DMS 273 treated with DMSO at 0.1 percent for 48 hours (cell line): ENCODE measurements at places on chromosomes 13 and 19.

DNA sequence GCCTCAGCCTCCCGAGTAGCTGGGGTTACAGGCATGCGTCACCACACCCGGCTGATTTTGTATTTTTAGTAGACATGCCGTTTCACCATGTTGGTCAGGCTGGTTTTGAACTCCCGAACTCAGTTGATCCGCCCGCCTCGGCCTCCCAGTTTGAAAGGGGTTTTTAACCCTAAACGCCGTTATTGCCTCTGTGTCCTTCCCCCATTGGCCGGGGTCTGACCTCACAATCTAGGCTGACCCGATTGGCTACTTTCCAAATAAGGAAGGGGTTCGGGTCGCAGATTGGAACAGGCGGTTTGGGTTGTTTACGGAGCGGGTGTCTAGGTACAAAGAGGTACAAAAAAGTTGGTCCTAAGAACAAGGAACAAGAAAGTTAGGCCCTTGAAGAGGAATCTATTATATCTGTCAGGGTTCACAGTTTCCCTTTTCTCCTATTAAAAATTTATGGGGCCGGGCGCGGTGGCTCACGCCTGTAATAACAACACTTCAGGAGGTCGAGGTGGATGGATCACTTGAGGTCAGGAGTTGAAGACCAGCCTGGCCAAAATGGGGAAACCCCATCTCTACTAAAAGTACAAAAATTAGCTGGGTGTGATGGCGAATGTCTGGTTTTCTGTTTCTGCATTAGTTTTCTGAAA lies 1.0 kb downstream of the ZNF253 start:
- DNase-seq: no peak

DNA sequence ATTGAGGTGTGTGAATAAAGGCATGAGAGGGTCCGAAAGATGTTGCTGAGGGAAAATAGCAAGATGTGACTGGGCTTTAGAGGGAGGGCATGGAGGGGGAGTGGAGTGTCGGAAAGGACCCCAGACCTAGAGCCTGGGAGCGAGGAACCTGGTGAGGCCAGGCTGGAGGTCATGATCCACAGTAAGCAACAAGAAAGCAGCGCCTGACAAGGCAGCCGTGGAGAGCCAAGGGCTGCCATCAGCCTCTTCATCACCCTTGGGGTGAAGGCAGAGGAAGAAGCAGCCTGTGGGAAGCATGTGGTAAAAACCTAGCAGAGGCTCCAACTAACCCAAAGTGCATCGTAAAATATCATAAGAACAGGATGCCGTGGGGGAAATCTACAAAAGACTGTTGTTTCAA lies 162.8 kb upstream of the SOX1 start:
- no peak for DNase-seq

DNA sequence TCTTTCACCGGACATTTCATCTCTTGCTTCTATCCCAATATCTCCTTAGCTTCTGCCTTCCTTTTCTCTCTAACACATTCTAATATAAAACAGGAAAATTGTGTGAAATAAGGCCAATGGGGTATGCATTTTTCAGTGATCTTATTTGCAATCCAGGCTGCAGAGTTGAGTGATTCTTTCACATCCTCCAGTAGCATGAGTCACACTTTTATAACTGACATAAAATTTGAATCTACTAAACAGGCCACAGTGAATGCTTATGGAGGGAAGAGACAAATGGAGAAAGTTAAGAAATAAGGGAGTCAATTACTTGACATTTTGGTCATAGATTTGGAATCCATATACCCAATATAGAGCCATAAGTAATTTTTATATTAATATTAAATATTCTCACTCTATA lies 1037.0 kb upstream of the SPRY2 start:
- no peak for DNase-seq

DNA sequence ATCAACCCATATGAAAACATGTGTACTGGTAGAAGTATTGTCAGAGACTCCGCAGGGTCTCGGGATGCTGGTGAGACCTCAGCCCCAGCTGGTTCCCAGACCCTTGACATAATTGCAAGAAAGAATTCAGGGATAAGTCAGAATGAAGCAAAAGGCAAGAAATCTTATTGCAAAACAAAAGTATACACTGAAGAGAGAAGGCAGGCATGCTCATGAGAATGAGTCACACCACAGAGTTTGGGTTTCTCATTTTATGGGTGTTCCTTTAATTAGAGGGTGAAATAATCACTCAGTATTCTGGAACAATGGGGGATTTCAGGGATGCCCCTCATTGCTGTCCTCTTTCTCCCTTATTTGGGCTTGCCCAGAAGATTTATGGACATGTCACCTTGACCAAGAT lies 1423.8 kb upstream of the MIR17HG start:
- no peak for DNase-seq

GRCh38 chr19:8143041-8143440 lies 6.4 kb downstream of the FBN3 start:
- DNase-seq: no peak

DNA sequence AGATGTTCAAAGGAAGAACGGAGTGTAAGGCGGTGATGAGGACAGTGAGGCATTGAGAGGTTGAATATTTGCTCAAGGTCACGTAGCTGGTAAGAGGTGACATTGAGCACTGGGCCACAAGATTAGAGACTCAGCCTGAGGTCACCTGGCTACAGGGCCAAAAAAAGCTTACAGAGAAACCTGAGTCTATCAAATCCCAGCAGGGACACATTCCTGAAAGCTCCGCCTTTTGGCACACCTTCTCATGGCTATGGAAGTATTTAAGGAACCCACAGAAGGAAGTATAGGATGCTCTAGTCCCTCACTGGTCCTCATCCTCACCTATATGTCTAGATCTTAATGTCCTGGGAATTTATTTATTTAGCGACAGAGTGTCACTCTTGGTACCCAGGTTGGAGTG lies 17.4 kb downstream of the ZNF586 start:
- DNase-seq: no peak

DNA sequence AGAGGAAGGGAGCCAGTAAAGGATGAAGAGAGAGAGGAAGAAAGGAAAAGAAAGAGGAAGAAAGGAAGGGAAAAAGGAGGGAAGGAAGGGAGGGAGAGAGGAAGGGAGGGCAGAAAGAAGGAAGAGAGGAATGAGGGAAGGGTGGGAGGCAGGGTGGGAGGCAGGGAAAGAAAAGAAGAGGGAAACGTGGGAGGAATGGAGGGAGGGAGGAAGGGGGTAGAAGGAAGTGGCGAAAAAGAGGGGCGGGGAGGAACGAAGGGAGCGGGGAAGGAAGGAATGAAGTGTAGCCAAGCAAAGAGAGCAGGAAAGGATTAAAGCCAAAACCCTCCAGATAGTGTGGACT lies 53.1 kb downstream of the SOX1 start:
- DNase-seq: no peak

DNA sequence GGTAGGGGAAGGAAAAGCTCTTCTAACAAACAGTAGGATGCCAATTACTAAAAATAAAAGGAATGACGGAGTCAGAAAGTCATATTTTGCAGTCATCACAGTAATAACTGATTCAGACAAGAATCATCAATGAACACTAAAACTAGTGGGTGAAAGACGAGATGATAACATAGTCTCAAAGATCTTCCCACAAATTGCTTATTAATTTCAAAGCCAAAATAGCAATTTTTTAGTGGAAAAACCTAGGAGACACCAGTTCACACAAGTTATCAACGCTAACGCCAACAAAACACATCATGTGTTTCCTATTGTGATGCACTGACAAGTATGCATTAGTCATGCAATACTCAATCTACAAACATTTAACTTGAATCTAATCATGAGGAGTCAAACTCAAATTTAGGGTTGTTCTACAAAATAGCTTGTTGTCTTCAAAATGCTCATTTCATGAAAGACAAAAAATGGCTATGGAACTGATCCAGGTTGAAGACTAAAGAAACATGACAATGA lies 18.6 kb downstream of the ZNF233 start:
- no peak for DNase-seq

GRCh38 chr13:105579821-105580710 lies 955.4 kb downstream of the EFNB2 start:
- no peak for DNase-seq

GRCh38 chr13:24247016-24247415 lies 62.4 kb upstream of the C1QTNF9 start:
- no peak for DNase-seq

DNA sequence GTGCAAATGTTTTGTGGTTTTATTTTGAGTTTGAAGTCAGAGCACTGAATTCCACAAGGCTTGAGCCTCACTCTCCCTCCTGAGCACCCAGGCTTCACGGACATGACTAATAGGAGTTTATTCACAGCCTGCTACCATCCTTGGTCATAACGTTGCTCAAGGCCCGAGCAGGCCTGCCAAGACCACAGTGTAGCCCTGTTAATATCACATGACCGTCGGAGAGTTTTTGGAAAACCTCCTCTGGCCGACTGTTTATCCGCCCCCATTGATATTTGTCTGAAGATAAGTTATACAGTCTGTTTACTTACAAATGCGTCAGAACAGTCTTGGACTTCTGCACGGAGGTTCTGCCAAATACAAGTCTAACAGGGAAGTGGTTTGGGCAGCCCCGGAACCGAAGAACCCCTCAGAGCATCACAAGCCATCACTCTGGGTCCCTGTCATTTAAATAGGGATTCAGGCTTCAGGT lies 89.9 kb downstream of the COL4A2 start:
- DNase-seq: no peak

DNA sequence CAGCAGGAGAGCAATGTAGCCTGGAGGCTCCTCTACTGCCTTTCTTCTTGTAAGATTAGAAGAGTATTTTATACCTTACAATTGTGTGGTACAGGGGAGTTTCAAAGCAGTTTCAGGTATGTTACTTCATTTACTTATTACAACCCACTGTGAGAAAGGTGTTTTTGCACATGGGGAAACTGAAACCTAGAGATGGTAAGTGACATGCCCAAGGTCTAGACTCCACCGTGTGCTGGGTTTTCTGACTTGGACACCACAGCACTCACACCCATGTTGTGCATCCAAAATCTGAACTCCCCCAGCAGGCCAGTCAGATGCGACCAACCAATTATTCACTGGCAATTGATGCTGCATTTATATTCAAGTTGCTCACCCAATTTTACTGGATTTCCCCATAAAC lies 22.8 kb downstream of the ERICH6B start:
- no peak for DNase-seq

- DNase-seq: no peak
Observed at GRCh38 chr13:44004878-44005277, 125.2 kb downstream of the LACC1 start.

- DNase-seq: no peak
Observed at GRCh38 chr19:17091758-17092333, 16.3 kb downstream of the MYO9B start.

DNA sequence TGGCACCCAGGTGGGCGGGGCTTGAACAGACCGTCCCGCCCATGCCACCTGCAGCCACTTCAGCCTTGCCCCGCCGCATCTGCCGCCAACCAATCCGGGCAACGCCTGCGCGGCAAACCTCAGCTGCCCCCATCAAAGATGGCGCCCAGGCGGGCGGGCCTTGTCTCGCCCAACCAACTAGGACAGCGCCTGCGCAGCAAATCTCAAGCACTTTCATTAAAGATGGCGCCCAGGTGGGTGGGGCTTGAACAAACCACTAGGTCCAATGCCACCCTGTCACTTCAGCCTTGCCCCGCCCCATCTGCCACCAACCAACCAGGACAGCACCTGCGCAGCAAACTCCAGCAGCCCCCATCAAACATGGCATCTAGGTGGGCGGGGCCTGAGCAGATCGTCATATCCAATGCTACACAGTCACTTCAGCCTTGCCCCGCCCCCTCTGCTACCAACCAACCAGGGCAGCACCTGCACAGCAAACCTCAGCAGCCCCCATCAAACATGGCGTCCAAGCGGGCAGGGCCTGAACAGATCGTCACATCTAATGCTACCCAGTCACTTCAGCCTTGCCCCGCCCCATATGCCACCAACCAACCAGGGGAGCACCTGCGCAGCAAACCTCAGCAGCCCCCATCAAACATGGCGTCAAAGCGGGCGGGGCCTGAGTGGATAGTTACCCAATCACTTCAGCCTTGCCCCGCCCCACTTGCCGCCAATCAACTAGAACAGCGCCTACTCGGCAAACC lies 1.4 kb downstream of the PEG3 start:
- peak; percentile 99 for DNase-seq

DNA sequence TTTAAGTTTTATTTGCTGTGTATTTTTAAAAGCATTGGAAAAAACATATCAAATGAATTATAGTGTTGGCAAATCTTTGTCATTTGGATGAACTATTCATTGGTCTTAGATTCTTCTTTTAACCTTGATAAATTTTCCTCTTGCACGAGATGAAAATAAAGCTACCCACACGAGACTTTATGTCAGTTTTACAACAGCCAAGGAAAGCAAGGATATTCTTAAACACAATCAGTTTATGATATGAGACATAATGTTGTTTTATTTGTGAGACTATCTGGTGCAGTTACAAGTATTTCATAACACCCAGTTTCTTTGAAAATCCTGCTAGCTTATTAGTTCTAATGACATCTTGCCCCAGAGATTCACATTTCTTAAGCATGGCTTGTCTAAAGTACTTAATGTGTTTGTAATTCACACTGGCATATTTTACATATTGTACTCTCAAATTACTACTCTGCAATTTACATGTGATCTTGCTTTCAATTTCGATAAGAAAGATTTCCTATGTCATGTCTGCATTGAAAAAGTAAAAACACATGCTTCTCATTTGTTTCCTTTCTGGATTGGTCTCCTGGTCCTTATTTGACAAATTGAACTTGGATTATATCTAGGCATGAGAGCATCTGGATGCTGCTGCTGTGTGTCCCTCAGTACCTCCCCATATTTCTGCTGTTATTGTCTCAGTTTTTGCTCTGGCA lies 955.5 kb upstream of the PCDH9 start:
- DNase-seq: no peak

GRCh38 chr13:21077788-21078353 lies 16.5 kb upstream of the LATS2 start:
- no peak for DNase-seq

DNA sequence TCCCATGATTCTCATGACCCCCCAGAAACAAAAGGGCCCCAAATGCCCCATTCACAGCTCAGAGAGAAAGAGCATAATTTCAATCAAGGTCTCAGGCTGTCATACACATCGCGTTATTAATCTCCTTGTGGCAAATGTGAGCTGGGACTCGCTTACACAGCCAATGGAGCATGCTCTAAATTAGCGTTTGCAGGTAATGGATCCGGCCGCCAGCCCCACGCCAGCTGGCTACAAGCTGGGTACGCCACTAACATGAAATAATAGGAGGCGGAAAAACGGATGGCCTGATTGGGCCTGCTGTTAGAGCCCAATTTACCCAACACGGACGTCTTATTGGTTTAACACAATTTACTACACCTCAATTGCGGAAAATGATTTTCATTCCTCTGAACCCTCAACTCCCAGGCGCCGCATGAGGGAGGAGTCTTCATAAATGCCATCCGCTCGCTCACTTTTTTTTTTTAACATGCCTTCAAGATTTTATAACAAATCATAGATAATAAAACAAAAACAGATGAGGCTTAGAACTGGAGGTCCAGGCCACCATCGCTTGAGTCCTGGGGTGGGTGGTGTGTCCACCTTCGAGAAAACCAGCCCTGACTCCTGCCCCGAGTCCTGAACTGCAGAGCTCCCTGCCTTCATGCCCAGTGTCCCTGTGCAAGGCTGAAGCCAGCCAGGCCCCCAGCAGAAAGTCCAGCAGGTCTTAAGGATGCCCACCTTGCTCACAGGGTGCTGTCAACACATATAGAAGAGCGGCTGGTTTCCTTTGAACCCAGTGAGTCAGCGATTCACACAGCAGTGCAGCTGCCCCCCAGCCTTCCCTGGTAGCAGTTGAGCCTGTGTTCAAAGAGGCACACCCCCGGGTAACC lies 62.1 kb downstream of the PEPD start:
- no peak for DNase-seq

GRCh38 chr13:75996582-75996981 lies 360.5 kb downstream of the LMO7 start:
- DNase-seq: no peak
